SHP77 treated with DMSO at 0.1 percent for 48 hours (cell line): ENCODE measurements at places on chromosomes 2 and 18.

- no peak for DNase-seq
These were observed 12.5 kb upstream of the TGOLN2 start for GRCh38 chr2:85340034-85340892.

GRCh38 chr2:177731384-177731783 lies 338.8 kb downstream of the AGPS start:
- DNase-seq, result no peak

DNA sequence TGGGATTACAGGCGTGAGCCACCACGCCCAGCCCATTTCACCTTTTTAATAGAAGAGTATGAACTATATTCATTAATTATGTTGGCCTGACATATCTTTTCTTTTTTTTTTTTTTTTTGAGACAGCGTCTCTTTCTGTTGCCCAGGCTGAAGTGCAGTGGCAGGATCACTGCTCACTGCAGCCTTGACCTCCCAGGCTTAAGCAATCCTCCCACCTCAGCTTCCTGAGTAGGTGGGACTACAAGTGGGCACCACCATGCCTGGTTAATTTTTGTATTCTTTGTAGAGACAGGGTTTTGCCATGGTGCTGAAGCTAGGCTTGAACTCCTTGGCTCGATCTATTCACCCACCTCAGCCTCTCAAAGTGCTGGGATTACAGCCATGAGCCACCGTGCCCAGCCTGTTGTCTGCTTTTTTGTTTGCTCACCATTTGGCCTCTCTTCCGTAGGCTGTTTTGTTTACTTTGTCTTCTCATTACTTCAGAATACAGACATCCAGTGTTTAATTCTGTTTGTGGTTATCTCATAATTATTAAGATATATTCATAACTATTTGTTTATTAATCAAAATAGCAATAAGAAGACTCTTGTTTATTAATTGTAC lies 16.3 kb upstream of the CDH2 start:
- no peak for DNase-seq

GRCh38 chr2:66535574-66536289 lies 100.8 kb downstream of the MEIS1 start:
- DNase-seq, result no peak

GRCh38 chr2:114651933-114652332 lies 209.5 kb downstream of the DPP10 start:
- no peak for DNase-seq

DNA sequence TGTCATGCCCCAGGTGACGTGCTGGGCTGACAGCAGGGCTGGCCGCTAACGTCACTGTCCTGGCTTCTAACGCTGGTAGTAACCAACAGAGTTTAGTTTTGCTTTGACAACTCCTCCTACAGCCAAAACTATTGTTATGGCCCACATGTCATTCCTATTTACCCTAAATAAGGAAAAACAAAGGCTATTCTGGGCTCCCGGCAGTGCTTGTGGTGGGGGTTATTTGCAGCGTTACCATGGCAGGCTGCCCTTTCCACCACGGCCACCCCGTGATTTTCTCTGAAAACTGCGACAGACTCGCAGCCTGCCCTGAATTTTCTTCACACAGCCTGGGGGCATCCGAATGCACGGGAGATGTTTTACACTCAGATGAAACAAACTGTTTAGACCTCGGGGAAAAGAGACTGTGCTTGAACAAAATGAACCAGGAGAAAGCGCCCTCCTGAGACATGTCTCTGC lies 115.2 kb downstream of the FAM210A start:
- no peak for DNase-seq

- DNase-seq, result no peak
These were observed 230.7 kb downstream of the TXNL1 start for GRCh38 chr18:56407646-56408180.

DNA sequence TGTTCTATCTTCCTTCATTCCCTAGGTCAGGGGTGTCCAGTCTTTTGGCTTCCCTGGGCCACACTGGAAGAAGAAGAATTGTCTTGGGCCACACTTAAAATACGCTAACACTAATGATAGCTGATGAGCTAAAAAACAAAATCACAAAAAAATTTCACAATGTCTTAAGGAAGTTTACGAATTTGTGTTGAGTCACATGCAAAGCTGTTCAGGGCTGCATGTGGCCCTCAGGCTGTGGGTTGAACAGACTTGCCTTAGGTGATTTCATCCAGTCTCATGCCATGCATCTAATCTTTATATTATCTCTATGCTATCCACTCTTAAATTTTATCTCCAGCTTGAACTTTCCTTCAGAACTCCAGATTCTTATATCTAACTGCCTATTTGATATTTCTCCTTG lies 80.1 kb downstream of the CCDC85A start:
- DNase-seq, result no peak

DNA sequence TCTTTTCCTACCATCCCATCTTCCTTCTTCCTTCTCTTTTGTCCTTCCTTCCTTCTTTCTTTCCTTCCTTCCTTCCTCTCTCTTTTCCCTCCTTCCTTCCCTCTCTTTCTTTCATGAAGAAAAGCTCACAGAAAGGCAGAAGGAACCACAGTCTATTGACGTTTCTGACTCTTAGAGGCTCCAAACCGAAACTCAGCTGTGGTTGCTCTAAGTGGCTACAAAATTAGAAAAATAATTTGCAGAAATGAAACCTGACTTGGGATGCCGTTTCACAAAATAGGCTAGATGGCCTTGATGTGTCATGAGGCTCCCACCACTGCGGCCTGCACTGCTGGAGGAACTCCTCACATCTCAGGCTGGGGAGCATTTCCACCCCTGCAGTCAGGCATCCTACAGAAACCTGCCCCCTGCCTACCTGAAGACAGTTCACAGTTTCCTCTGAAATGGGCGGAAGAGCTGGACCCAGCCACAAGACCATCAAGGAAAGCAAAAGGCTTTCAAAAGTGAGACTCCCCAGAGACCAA lies 165.6 kb downstream of the SMAD7 start:
- no peak for DNase-seq

- no peak for DNase-seq
These were observed 109.7 kb upstream of the MGAT5 start for GRCh38 chr2:134144081-134144596.

GRCh38 chr18:56462276-56462675 lies 176.1 kb downstream of the TXNL1 start:
- DNase-seq, result no peak

GRCh38 chr2:24153478-24153877 lies 21.4 kb upstream of the FAM228A start:
- no peak for DNase-seq

DNA sequence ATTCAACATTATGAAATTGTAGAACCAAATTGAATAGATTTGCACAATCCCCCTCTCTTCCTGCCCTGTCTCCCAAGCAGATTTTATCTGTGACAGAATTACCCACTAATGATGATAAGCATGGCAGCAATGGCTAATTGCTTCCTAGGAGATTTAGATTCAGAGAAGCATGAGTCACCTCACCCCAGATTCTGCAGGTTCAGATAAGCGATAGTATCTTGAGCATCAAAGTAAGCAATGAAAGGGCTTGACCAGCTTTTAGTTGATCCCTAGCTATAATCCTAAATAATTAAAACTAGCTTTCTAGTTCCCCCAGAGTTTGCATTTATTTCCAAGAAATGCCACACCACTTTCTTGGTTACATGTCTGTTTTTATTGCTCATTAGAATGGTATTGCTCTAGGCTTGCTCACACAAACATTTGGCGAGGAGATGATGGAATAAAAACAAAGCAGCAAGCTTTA lies 204.3 kb downstream of the GULP1 start:
- DNase-seq, result no peak

- DNase-seq, result no peak
These were observed 31.3 kb downstream of the GATA6 start for GRCh38 chr18:22200611-22201225.

DNA sequence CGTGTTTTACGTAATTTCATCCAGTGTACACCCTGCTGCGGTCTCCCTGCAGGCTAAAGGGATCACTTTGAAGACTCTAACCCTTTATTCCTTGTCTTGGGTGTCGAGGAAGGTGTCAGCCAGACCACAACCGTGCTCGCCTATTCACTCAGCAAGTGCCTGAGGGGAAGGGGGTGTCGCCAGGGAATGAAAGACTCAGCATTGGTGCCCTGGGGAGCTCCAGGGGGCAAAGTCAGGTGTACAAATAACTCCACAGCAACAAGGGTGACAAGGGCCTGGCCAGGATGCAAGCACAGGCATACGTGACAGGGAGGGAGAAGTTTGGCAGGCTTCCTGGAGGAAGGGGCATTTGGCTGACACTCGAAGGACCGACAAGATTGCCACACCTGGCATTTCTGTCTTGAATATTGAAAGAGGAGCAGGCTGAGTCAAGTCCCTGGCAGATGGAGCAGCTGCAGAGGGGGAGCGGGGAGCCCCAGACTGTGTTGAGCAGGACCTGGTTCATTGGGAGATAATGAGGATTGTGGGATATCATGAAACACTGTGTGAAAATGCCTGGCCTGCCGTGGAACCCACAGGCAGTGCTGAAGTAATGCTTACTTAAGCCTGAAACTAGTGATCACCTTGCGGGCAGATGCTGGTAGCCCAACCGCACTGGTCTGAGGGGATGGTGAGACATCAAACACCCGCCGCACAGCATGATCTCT lies 93.9 kb downstream of the RHOB start:
- no peak for DNase-seq

GRCh38 chr2:216344950-216345300 lies 27.4 kb downstream of the MARCHF4 start:
- DNase-seq, result no peak

DNA sequence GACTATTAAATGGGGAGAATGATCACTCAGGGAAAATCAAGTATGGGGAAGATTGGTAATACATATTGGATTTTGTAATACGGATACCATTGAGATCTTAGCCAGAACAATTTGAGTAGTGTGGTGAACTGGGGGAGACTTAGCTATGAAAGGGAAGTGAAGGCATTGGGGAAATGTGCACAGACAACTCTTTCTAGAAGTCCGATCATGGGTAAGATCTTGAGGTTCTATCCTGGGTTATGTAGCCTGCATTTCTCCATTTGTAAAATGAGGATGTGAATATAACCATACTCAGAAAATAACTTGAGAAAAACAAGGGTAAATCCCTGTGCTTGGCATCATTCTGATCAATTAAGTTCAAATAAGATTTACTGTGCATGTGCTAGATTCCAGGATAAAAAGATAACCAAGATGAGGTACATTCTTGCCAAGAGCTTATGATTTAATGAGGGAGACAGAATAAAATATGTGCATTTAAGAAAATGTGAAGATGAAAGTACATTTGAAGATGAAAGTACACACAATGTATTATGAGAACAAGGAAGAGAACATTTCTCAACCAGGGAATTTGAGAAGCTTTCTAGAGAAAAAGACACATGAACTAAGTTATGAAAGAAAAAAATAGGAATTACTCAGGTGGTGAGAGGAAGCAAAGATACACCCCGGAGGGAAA lies 49.5 kb downstream of the SLC40A1 start:
- no peak for DNase-seq

GRCh38 chr2:196980473-196980872 lies 54.0 kb upstream of the PGAP1 start:
- no peak for DNase-seq

- DNase-seq, result no peak
These were observed 276.2 kb upstream of the ZEB2 start for GRCh38 chr2:144796164-144796563.

DNA sequence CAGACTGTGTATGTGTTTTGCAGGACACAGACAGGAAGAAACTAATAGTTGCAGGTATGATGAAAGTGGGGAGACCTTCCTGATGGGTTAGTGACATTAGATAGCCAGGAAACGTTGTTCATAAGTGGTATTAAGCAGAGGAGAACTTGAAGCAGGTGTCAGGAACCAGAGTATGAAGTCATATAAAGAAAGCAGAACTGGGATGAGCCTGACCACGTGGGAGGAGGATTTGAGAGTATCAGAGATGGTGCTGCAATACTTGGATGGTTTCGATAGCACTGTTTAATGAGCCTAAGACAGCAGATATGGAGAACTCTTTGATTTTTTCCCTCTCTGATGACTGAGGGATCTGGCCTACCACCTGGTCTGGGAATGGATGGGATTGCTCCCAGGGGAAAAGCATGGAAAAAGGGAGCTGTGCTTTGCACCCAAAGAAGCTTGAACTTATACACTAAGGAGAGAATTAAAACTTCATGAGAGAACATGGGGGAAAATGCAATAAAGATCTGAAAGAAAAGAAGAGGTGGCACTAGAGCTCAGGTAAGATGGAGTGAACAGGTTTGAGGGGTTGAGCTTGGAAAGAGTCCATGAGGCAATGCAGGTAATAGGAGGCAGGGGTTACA lies 226.0 kb upstream of the LRRTM1 start:
- DNase-seq, result no peak

DNA sequence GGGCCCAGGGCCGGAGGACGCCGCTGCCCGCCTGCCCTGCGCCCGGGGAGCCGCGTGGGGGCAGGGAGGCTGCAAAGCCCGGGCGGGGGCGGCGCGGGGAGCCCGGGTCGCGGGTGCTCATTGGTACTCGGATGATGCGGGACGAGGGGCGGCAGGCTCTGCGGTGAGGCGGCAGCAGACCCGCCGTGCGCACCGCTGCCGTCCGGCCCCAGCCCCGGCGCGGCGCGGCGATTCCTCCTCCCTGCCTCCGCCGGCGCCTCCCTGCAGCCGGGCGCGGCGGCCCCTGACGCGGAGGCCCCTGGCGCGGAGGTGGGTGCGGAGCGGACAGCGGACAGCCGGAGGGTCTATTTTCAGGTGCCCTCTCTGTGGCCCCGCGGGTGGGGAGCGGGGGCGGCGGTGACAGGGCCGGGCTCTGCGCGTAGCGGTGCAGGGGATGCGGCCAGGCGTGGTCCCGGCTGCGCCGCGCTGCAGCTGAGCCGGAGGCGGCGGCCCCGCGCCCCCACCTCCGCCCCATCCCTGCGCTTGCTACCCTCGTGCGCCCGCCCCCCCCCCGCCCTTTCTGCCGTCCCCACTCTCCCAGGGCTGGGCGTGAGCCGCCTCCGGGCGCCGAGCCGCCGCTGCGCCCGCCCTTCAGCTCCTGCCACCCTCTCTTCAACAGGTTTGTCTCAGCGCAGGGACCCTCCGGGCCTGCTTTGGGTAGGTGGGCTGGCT lies 640 bp downstream of the SPTBN1 start:
- peak; percentile 67 for DNase-seq

GRCh38 chr2:147547440-147547839 lies 297.4 kb upstream of the ACVR2A start:
- DNase-seq, result no peak

DNA sequence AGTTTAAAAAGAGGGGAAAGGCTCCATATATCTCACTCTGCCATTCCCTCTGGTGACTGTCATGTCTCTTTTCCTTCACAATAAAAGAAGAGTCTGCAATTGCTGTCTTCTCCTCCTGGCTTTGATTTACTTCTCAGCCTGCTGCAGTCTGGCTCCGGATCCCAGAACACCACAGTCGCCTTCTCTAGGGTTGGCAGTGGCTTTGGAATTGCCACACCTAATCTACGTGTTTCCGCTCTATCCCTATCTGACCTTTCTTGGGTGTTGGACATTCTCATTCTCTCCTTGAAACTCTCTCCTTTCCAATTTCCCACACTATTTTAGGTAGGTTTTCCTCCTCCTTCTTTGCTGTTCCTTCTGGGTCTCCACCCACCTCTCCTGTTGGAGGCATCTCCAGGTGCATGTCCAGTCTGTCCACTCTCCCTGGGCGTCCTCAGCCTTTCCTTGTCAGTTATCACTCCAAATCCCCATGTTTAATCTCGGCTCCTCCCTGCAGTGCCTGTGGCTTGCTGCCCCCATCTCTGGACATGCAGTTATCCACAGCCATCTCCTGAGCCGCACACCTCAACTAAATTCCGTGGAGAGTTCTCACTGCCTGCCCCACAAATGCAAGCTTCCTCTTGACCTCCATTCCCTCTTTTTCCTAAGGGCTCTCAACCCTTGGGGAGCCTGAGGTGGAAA lies 112.8 kb downstream of the KCTD1 start:
- DNase-seq, result no peak
